ENCODE measurements at places on chromosomes 4 and X.

DNA sequence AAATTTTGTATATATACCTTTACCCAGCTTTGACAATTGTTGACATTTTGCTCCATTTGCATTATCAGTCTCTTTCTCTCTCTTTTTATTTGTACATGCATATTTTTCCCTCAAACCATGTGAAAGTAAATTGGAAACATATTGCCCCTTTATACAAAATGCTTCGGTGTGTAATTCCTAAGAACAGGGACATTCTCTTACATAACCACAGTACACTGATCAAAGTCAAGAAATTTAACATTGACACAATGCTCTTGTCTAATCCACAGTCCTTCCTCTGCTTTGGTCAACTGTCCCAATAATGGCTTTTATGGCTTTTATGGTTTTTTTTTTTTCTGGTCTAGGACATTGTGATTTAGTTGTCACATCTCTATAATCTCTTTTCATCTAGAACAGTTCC, 9.5 kb upstream of the SMS start:
- no peak for DNase-seq

DNA sequence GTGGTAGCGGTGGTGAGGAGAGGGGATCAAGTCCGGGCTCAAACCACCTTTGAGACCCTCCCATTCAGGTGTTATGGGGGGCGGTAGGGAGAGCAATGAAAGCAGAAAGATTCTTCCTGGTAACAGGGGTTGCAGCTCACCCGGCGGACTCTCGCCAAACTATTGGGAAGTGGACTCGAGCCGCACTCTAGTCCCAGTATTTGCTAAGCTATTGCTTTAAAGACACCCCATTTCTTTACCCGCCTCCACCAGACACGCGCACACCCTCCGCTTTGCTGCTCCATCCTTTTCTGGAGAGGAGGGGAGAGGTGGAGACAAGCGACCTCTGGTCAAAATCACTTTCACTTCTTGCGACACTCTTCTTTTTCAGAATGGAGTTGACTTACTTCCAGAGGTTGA, 625 bp upstream of the GABRA4 start:
- DNase-seq, result no peak

DNA sequence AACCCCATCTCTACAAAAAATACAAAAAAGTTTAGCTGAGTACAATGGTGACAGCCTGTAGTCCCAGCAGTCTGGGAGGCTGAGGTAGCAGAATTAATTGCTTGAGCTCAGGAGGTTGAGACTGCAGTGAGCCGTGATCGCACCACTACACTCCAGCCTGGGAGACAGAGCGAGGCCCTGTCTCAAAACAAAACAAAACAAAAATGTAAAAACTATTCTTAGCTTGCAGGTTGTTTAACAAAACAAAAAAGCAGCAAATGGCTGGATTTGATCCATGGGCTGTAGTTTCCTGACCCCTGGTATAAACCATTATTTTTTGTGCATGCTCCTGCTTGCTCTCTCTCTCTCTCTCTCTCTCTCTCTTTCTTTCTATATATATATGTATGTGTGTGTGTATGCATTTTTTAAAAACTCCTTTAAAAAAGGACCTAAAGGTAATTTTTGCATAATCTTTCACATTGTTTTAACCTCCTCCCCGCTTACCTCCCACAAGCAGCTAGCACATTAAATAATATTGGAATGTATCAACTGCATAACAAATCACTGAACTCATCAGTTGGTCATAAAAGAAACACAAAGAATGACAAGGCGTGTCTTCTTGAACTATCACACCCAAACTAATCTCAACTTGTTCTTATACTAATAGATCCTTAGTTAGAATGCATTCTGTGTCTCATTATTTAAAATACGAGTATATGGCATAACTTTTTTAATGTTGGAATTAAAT, 4.8 kb downstream of the AREG start:
- DNase-seq, result no peak

DNA sequence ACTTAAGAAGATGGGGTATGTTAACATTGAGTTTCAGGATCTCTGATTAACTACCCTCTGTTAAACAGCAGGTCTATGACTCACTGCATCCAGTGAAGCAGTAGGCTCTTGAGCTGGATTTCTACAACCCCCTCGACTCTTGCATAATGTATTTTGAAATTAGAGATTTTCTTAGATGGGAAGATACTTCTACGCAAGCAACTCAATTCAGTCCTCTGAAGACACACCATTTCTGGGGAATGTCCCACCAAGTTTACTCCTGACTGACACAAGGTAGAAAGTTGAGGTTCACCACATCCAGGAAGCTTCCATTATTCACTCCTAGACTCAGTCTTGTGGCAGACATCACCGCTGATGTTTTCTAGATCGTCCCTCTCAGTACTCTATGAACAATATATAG, 12.9 kb downstream of the PALLD start:
- no peak for DNase-seq

GRCh38 chrX:121876305-121876704, 828.9 kb downstream of the GLUD2 start:
- DNase-seq, result no peak

DNA sequence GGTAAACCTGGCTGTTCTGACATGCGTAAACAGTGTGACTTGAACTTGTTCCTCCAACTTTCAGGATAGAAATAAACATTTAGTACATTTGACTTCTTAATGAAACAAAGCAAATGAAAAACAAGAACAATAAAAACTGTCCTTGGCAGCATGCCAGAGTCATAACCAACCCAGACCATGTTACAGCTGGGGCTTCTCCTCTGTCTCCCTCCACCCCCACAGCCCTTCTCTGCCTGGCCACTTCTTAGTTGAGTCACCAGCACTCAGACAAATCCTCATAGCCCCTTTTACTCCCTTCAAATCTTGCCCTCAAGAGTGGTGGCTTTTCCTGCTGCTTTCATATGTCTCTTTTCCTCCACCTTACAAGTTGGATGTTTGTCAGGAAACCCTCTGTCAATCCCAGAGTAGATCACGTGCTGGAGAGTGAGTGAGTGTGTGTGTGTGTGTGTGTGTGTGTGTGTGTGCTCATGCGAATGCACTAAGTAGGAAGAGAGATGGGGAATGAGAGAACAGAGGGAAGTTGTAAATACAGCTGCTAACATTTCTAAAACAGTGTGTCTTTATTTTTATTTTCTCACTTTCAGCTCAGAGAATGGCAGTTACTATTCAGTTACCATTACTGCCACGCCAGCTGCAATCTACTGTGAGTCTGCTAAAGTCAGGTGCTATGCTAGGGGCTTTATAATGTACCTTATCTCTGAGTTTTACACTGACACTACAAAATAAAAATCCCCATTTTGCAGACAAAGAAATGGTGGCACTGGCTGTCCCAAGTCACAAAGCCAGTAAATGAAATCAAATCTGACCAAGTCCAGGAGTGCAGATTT, 15.0 kb downstream of the SCARB2 start:
- peak; percentile 94 for DNase-seq

DNA sequence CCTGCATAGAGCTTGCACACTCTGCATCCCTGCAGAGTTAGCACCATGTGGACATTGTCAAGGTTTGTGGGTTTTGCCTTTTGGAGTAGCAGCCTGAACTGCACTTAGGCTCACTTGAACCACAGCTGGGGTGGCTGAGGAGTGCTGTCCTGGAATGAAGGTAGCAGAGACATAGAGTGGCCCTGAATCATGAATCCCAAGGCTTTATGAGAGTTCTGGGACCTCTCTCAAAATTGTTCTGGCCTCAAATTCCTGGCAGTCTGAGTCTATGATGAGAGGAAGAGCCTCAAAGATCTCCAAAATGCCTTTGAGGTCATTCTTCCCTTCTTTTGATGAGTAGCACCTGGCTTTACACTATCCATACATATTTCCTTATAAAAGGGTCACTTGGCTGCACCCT, 37.1 kb upstream of the ADH1C start:
- no peak for DNase-seq

DNA sequence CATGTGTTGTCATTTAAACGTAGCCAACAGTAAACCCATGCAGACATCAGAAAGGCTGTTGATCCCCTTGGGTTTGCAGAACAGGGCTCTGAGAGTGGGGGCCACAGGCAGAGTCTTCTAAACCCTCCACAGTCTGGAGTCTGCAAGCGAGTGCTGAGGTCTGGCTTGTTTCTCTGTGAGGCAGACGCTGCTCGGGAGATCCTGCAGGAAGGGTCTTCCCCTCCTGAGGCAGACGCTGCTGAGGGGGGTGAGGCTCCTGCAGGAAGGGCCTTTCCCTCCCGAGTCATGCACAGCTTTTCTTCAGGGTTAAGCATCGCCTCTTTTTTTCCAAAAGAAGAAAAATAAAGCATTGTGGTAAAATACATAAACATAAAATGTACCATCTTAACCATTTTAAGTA, 17.1 kb upstream of the PDE6B start:
- no peak for DNase-seq

DNA sequence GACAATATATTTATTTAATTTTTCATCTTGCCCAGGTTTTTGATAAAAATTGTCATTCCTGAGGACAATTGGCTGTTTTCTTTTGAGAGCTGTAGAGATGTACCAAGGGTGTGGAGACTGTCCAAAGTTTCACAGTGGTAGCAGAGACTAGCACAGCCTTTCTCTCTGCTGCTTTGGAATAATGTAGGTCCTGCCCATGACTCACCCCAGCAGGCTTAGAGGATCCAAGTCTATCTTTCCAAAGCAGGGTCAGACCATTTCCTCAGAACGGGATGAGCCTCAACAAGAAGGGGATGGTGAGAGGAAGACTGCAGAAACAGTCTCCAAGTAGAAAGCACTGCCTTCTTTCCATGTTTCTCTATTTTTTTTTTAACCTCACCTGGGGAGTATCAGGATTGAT, 131.5 kb upstream of the RPL34 start:
- no peak for DNase-seq

DNA sequence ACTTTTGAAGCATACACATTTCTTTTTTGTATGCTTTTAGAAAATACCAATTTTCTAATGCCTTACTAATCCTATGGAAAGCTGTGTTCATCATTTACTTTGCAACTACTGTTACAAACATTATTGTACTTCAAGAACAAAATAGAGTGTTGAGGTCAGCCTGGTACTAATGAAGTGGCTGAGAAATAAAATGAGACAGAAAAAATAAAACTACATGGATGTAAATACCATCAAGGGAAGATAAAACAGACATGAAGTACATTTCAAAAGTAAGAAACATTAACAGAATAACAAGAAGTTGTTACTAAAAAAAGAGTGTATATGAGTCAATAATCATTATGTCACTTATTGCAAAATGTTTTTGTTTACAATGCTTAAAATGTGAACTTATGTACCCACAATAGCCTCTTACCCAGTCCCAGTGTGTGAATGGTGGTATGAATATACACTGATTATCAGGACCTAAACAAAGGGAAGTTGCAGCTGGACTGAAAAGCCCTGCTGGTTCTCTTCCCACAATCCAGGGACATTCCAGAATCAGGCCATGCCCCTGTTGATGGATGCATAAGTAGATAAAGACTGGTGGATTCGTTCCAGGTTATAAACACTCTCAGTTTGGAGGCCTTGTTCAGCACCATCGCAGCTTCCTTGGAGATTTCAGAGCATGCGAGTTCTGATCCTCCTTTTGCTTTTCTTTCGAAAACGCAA, 2.4 kb upstream of the CSN3 start:
- DNase-seq, result no peak

DNA sequence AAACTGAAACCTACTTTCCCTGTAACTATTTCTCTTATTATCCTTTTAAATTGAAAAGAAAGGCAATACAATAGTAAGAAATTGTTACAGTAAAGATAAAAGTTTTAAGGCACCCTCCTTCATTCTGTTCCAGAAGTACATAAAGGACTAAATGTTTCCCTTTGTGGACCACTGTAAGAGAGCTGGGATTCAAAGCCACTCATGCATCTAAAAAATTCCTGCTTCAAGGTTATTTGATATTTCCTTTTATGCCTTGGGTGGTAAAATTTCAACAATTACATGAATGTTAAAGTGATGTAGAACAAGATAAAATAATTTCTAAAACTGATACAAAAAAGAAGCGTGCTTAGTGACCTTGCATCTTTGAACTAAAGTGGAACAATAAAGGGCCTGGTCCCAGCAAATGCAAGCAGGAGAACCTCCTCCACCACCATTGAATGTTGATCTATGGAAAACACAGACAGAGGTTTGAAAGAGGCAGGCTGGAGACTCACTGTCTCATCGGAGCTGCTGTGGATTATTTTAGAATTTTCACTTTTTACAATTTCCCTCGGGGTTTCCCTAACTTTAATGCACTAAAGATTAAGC, 42.3 kb upstream of the PRSS12 start:
- no peak for DNase-seq

DNA sequence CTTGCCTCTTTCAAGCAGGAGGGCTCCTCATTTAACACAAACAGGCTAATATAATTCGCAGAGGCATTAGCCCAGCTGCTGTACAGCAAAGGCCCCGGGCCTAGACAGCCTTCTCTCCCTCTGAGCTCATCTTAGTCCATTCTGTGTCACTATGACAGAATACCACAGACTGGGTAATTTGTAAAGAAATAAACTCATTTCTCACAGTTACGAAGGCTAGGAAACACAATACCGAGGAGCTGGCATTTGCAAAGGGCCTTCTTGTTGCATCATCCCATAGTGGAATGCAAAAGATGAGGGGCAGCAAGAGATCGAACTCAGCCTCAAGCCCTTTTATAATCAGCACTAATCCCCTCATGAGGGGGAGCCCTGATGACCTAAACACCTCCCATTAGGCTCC, 48.5 kb downstream of the TSPAN5 start:
- no peak for DNase-seq

- DNase-seq, result no peak
Observed at GRCh38 chr4:170743633-170744032, 653.9 kb upstream of the AADAT start.

- DNase-seq, result no peak
Observed at GRCh38 chr4:56147371-56147770, 198.6 kb downstream of the CEP135 start.

GRCh38 chr4:151485541-151486131, 76.7 kb downstream of the FHIP1A start:
- DNase-seq, result no peak

GRCh38 chr4:26804925-26805324, 55.7 kb upstream of the STIM2 start:
- DNase-seq, result no peak

DNA sequence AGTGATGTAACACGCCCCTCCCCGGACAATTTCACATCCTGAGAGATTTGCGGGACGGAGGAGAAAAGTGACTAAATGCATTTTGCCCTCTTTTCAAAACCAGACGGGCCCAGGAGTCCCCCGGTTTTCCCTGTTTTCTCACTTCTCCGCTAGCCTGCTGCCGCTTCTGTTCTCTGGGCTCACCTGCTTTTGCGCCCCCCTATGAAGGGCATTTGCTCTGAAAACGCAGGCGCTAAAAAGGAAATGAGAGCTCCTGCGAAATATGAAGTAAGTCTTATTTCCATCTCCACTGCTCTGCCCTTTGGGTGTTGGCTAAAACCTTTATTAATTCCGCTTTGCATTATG, 613 bp upstream of the TMEM47 start:
- no peak for DNase-seq
